ENCODE measurements at places on chromosomes 11 and 22.

GRCh38 chr11:83036701-83037100 lies 35.0 kb downstream of the RAB30 start:
- DNase-seq, result no peak

- DNase-seq, result no peak
Measured at GRCh38 chr22:39449708-39450107, 7.1 kb upstream of the MGAT3 start.

DNA sequence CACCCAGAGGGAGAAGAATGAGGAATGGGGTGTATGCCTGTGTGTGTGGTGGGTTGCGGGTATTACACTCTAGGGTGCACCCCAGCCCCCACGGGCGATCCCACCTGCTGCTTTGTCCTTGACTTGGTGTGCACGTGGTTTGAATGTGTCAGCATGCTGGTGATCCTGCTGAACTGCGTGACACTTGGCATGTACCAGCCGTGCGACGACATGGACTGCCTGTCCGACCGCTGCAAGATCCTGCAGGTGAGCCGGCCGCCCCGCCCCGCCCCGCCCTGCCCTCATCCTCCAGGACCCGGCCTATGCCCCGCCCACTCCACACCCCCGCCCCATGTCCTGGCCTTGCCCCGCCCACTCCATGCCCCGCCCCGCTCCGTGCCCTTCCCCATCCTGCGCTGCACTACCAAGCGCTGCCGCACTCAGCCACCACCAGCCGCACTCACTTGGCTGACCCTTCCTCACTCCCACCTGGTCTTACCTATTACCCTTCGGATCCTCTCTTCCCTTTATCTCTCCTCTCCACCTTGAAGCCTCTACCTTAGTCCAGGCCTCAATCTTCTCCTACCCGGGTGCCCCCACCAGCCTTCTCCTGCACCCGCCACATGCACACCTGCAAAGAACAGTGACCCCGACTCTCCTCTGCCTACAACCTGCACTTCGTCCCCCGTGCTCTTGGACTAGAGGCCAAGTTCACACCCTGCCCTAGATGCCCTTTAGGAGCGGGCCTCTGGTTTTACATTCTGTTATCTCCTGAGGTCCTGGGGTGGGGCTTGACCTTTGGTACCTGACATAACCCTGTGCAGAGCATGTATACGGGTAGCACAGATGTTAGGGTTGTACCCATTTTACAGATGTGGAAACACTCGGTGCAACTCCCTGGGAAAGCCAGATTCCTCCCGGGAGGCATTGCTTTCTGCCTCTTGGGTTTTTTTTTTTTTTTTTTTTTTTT lies 27.7 kb downstream of the CACNA1I start:
- DNase-seq, result peak; percentile 44

DNA sequence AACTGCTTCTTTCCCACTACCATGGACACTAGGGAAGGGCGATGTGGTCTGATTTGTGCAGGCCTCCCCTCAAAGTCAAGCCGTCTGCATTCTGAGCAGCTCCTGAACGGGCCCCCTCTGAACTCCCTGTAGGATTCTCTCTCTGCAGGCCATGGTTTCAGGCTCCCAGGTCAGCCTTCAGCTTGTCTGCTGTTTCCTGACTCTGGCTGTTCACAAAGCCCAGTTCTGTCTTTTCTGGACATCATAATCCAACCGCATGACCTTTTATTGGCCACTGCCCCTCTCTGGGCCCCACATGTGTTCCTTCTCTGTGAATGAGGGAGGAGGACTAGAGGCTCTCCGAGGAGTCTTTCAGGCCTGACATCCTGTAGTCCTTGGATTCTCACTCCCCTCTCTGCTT lies 161.0 kb downstream of the FEZ1 start:
- no peak for DNase-seq

DNA sequence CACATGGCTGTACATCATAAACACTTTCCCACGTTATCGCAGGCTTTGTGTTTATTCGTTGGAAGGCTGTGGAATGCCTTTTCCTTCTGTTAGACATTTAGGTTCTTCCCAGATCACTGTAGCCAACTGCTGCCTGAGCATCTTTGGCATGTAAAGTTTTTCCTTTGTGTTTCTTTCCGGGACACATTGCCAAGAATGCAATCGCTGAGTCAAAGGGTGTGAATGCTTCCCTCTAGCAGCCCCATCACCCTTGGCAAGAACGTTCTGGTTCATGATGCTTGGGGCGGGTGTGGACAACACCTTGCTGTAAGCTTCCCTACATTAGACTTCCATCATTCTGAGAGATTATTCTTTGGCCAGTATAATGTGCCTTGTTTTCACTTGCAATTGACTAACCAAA lies 136.2 kb downstream of the OSBP2 start:
- DNase-seq, result no peak

- no peak for DNase-seq
Measured at GRCh38 chr22:50456466-50457234, 18.2 kb downstream of the SBF1 start.

All from NCI-H1417 (cell line).